Cerebellar nuclear complex (tissue), 1 donor: ENCODE measurements at places on chromosomes 6 and 20.

GRCh38 chr6:146106532-146106931 lies 77.7 kb downstream of the GRM1 start:
- DNase-seq, result no peak

- DNase-seq, result no peak
These were observed 35.0 kb downstream of the E2F3 start for GRCh38 chr6:20436719-20437118.

GRCh38 chr6:153621491-153621890 lies 417.5 kb upstream of the OPRM1 start:
- DNase-seq, result no peak

GRCh38 chr6:168371981-168372711 lies 52.6 kb upstream of the DACT2 start:
- DNase-seq, result no peak

DNA sequence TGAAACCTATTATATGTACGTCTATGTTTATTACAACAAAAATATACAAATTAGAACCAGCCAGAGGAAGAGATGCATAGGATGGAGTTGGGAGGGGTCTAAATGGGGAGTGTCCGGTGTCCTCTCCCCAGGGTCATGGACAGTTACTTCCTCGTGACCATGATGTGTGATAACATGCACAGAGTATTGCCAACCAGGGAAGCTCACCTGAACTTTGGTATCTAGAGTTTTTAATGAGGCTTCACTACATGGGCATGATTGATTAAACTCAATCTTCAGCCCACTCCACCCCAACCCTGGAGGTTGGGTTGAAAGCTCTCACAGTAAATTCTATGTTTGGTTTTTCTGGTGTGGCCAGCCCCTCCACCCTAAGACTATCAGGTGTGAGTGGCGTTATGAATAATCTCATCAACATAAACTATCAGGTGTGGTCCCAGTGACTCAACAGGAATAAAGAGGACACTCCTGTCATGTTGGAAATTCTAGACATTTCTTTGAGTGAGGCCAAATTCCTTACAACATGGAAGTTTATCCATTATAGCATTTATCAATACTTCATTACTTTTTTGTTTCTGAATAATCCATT lies 36.4 kb upstream of the FKBP1A start:
- no peak for DNase-seq

- no peak for DNase-seq
These were observed at the start of gene MYMX for GRCh38 chr6:44216677-44217331. Gene MYMX, plus strand, starts transcription at chr6:44216926. Its CDS starts 546 bp downstream, at chr6:44217472.

- DNase-seq, result no peak
These were observed 71.6 kb upstream of the CD93 start for GRCh38 chr20:23157734-23158133.

DNA sequence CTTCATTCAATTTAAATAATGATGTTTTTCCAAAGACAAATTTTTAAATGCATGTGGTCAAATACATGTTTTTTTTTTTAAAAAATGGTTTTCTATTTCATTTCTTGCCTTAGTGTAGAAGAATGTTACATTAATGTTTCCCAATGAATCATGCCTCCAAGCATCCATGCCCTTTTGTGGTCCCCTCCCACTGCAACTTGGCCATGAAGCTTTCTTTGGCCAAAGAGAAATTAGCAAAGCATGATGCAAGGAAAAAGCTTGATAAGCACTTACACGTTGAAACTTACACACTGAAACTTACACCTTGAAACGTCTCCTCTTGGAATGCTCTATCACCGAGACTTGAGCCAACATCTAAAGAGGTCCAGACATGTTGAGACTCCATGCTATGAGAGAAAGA lies 93.0 kb upstream of the ELOVL5 start:
- DNase-seq, result no peak

- no peak for DNase-seq
These were observed 95.6 kb upstream of the SHLD1 start for GRCh38 chr20:5654557-5654956.

- DNase-seq, result no peak
These were observed 47.5 kb upstream of the CDH22 start for GRCh38 chr20:46355778-46356177.

DNA sequence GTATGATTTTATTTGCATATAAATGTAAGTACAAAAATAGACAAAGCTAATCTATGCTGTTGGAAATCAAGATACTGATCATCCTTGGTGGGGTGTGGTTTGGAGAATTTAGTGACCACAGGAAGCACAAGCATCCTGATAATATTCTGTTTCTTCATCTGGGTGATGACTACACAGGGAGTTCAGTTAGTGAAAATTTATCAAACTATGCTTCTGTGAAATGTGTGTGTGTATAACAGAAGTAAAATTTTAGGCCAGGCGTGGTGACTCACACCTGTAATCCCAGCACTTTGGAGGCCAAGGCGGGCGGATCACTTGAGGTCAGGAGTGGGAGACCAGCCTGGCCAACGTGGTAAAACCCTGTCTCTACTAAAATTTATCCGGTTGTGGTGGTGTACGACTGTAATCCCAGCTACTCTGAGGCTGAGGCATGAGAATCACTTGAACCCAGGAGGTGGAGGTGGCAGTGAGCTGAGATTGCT lies 20.6 kb downstream of the ENPP3 start:
- DNase-seq, result no peak

DNA sequence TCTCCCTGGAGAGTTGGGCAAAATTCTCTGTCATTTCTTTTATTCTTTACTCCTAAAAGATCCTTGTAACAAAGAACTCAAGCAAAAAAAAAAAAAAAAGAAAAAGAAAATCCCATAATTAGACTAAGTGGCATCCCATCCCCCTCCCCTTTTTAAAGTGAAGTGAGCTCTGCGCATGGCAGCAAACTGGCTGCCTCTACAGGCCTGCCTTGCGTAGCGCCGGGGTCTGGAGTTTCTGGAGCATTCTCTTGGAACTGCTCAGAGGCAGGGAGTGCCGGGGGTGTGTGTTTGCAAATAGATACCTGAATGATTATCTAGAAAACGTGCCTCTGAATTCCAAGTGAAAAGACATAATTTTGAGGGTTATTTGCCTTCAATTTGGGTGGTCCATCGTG lies 48.1 kb downstream of the FOXC1 start:
- no peak for DNase-seq

- no peak for DNase-seq
These were observed 7.7 kb downstream of the BRPF3 start for GRCh38 chr6:36204068-36204753.

DNA sequence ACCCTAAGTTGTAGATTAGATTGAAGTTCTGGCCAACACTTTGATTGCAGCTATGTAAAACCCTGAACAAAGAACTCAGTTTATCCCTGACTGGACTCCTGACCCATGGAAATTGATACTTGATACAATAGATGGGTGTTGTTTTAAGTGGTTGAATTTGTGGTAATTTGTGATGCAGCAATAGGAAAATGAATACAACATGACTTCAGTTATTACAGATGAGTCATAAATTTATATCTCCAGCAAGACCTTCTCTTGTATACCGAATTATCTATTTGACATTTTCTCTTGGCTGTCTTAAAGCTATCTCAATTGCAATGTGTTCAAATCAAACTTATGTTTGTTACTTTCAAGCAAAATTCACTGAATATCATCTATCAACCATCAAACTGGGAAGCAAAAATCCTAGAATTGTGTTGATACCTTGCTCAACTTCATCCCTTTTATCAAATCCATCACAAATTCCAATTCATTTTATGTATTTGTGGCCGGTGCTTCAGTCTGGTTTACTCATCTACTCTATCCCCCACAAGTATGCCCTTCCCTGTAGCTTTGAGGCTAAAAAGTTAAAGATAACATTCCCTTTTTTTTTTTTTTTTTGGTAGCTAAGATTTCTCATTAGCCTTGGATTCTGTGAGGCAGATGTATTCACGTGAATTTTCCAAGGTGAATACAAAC lies 129.4 kb upstream of the CENPW start:
- DNase-seq, result no peak

DNA sequence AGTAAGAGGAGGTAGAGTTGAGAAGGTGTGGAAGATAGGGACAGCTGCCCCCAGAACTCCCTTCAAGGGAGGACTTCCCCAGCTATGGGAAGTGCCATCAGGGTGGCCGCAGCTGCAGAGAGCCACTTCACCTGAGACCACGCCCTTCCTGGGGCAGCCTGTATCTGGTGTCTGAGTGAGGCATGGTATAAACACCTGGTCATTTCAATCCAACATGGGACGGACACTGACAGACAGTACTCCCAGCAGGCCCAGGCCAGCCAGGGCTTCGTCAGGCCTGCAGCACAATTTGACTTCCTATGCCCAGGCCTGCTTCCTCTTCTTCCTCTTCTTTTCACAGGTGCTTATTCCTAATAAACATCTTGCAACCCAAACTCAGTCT lies 4.5 kb downstream of the SOX12 start:
- DNase-seq, result no peak

- no peak for DNase-seq
These were observed 216.5 kb downstream of the ARHGAP18 start for GRCh38 chr6:129493354-129493902.

DNA sequence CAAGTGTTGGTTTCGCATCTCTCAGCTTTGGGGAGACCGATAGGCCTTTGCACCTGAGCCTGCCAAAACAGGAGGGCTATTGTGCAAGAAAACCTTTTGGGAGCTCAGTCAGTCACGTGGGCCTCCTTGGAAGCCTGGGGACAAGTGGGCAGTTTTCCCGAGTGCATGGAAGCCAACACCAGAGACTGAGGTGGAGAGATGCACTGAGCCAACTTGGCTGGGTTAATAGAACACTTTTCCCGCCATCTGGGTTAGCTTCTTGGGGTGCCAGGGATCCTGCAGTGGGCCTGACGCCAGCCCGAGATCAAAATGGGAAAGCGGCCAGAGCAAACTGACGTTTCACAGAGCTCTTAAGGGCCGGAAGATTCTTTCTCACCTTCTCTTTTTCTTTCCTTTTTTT lies 2.8 kb upstream of the OOEP start:
- peak; percentile 85 for DNase-seq

DNA sequence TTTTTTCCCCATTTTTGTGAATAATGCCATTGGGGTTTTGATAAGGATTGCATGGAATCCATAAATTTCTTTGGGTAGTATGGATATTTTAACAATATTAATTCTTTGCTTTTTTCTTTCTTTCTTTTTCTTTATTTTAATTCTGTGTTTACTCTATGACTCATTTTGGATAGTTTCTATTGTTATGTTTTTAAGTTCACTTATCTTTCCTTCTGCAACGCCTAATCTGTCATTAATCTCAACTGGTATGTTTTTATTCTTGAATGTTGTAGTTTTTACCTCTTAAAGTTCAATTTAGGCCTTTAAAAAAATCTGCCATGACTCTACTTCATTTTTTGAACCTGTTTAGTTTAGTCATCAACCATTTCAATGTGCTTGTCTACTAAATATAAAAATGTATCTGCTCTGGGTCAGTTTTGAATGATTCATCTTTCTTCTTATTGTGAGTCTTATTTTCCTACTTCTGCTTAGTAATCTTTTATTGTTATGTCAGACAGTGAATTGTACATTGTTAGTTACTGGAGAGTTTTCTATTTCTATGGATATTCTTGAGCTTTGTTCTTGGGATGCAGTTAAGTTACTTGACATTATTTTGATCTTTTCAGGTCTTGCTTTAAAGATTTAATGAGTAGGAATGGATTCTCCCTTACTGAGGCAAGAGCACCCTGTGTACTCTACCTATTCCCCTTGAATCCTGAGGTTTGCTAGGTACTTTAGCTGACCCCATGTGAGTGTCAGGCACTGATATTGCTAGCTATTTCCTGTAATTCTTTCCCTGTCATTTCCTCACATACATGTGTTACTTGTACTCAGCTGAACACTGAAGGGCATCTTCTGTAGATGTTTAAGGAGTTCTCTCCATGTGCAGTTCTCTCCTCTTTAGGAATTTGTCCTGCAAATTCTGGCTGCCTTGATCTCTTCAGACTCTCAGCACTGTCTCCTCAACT lies 104.2 kb downstream of the TFAP2B start:
- no peak for DNase-seq

- no peak for DNase-seq
These were observed 11.6 kb upstream of the CALHM6 start for GRCh38 chr6:116449565-116449964.

GRCh38 chr20:36971103-36971502 lies 19.6 kb upstream of the SAMHD1 start:
- DNase-seq, result no peak

DNA sequence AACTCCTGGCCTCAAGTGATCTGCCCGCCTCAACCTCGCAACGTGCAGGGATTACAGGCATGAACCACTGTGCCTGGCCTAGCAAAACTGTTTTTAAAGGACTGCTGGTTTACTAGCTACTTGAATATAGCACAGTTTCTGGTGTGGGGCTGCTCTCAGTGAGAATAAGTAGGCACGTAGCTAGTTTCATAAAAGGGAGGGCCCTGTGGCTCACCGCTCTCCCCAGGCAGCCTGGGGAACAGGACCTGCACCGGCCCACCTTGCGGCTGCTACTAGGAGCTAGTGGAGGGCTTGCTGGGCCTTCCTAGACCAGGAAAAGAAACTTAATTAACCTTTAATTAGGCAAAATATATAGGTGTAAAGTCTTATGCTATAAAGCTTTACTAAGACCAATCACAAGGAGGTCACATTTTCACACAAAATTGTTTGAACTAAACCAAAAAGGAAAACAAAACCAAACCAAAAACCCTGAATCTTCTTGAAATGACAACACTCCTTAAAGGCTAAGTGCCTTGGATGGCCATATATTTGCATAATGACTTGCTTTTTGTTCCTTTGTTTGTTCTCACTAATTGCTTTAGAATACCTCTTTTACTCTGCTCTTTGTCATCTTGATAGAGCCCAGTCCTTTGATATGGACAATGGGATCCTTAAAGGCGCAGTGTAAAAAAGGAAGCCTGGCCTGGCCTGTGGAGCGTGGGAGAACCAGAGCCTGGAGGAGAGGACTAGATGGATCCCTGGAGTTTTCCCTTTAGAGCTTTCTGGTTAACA lies 69.5 kb upstream of the SAMD5 start:
- no peak for DNase-seq

DNA sequence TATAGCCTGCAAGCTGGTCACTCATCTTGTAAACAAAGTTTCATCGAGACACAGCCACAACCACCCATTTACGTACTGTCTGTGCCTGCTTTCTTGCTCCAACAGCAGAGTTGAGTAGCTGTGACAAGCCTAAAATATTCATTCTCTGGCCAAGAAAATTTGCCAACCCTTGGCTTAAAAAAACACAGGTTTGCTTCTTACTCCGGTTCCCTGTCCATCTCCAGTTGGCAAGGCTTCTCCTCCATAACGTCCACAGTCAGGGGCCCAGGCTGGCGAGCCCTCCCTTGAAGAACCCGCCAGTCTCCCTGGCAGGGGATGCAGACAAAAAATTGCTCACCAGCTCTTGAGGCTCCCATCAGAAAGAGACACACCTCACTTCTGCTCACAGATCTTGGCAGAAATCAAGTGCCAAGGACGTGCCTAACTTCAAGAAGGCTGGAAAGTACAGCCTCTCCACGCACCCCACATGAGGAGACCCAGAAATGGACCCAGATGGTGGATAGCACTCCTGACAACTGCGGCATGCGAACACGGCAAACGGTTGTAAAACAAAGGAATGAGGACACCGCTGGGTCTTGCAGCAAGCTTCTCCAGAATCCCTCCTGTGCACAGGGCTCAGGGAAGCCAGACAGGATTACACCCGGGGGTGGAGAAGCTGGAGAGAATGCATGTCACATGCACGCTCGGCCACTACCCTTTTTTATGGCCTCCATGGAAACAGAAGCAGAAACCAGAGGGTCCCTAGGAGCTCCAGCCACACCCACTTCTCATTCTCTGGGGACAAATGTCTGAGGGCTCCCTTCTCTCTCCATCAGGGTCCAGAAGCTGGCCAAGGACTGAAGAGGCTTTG lies 59.8 kb upstream of the SIRPA start:
- no peak for DNase-seq
